ENCODE measurements at places on chromosomes 12 and 14. TPM values are rescaled to one million over a fixed set of nuclear protein-coding genes. Genes with fewer than 3 reads are reported as not detected.

- no peaks in the 10 kb centered on the region for H3K4me1 ChIP-seq
- DNase-seq = no peak
- H3K27ac ChIP-seq = no peak overlapping the region
- H3K27me3 ChIP-seq = no peaks in the 10 kb centered on the region
- no peaks in the 10 kb centered on the region for H3K36me3 ChIP-seq
These were observed 201.0 kb downstream of the KTN1 start for GRCh38 chr14:55781046-55781445.

- no peak overlapping the region for H3K4me3 ChIP-seq
- H3K4me1 ChIP-seq = peaks cover 3% of the 10 kb centered on the region
- DNase-seq = no peak
- H3K36me3 ChIP-seq = no peaks in the 10 kb centered on the region
- no peak overlapping the region for H3K27ac ChIP-seq
These were observed 3.6 kb downstream of the AKAP6 start for GRCh38 chr14:32332415-32333316.

Gene CLEC4D
- total RNA-seq = 0.41 TPM

Gene TAS2R7
- total RNA-seq = not detected

Gene NRL
- 4.9 TPM for total RNA-seq

DNA sequence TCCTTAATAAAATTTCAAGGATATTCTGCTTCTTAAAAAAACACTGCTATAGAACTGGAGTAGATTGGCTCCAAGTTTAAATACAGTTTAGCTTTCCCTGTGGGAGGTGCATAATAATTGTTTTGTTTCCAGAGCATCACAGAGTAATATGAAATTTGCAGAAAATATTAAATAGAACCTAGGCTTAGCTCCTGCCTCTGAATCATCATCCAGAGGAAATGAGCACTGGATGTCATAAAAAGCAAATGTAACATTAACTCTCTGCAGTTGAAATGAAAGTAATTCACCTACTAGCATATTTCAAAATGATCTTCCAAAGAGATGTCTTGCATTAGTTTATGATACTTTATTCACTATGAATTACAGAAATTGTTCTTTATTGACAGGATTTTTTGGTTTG lies 769.8 kb downstream of the C12orf50 start:
- H3K36me3 ChIP-seq = no peaks in the 10 kb centered on the region
- no peak overlapping the region for H3K4me3 ChIP-seq
- H3K27ac ChIP-seq = no peak overlapping the region
- no peaks in the 10 kb centered on the region for H3K27me3 ChIP-seq

DNA sequence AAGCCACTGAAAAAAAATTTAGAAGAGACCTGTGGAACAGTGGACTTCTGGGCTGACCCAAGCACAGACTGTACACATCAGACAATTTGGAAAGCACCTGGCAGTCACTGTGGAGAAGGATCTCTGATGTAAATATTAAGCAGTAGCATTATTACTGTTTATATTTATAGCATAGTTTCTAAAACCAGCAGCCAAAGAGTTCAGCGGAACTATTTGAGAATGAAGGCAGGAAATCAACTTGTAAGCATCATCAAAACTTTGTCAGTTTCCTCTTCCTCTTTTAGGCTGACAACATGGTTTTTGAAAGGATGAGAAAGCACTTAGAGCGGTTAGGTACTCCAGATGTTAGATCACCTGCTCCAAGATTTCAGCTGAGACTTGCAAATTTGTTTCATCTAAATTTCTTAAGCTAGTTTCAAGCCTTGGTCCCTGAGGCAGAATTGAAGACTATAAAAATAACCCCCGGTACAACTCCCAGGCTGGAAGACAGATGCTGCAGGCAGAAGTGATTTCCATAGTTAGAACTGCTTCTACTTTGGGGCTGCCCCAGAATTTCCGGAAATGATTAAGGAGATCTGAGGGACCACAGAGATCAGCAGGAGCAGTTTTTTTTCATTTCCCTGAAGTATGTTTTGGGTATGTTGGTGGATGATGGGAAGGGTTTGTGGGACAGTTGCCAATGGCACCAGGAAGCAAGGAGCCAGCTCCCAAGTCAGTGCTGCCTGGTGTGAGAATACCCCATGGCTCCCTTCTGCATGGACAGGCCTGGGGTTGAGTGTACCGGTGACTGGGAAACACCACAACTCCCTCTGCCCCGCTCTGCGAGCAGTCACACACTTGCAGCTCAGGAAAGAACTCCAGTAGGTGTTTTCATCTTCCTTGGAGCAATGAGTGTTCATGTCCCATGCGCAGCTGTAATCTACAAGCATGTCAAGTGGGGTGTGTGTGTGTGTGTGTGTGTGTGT lies 354.5 kb downstream of the NUAK1 start:
- no peaks in the 10 kb centered on the region for H3K36me3 ChIP-seq
- H3K4me3 ChIP-seq = no peak overlapping the region
- H3K27ac ChIP-seq = no peak overlapping the region

- no peaks in the 10 kb centered on the region for H3K27me3 ChIP-seq
- DNase-seq = no peak
- no peak overlapping the region for H3K4me3 ChIP-seq
These were observed 32.0 kb upstream of the FAM181A start for GRCh38 chr14:93895023-93895604.

Measured in kidney (tissue), 22 donors.